Panc1 (cell line): ENCODE measurements at places on chromosomes 13 and 19. TPM values are rescaled to one million over a fixed set of nuclear protein-coding genes. Genes with fewer than 3 reads are reported as not detected.

Gene ZNF587
- total RNA-seq = 57.3 TPM

Gene SSC5D
- 13.0 TPM for total RNA-seq

Gene FBXO17
- total RNA-seq = 411 TPM

Gene R3HDM4
- 43.5 TPM for total RNA-seq

Gene C13orf42
- not detected for total RNA-seq
